ENCODE measurements at places on chromosomes 11 and 22.
A peak's percentile ranks its signal among the peaks of the same experiment; 100 is the strongest.

GRCh38 chr11:15059132-15059915 is 14.1 kb upstream of the CALCB start:
- DNase-seq, result no peak

DNA sequence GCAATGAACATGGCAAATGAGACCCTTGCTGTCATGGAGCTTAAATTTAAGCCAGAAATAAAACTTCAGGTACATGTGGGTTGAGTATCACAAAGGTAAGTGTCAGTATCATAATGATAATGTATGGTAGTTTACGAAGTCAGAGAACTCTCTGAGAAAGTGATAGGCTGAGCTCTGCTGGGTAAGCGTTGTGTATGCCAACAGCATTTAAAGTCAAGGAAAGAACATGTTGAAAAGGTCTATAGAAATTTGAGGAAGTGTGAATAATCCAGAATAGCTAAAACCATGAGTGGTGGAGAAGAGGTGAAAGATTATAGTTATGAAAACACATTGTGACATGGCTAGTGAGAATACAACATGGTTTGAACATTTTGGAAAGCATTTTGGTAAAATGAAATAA is 17.4 kb upstream of the CTSC start:
- DNase-seq, result no peak

DNA sequence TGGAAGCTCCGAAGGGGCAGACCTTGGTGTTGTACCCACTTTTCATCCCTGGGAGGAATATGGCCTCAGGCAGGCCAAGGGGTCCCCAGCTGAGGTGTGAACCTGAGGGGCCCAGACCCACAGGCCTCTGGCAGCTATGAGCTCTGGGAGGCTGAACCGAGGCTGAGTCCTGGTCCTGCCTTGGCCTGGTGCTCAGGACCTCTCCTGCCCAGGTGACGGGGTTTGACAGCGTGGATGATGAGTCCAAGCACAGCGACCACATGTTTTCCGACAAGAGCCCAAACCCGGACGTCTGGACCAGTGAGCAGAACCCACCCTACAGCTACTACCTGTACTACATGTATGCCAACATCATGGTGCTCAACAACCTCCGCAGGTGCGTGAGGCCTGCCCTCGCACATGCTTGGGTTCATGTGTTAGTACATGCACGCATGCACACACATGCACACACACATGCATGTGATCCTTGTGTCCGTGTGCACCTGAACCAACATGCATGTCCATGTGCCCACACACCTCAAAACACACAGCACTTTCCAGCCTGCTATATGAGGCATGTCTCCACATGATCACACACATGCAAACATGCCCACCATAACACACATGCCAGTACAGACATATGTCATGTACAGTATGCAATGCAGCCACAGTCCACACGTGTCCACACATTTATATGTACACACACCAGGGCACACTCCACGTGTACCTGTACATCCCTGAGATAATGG is 40.9 kb downstream of the RNF141 start:
- no peak for DNase-seq

DNA sequence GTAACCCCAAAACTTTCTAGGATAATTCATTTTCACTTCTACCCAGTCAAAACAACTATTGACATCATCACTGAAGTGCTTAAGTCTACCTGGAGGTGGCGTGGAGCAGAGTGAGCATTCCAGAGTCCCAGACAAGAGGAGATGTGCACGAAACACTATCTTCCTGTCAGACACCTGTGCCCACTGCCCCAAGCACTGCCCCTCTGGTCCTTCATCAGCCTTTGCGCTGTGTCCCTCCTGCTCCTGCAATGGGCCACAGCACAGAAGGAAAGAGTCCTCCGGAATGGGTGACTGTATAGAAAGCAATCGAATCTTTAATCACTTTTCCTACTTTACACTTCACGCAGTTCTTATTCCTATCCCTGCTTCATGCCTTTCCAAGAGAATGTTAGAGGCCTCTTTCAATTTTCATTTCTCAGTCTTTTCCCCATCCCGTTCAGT is 512 bp upstream of the GRIA4 start:
- peak; percentile 31 for DNase-seq

DNA sequence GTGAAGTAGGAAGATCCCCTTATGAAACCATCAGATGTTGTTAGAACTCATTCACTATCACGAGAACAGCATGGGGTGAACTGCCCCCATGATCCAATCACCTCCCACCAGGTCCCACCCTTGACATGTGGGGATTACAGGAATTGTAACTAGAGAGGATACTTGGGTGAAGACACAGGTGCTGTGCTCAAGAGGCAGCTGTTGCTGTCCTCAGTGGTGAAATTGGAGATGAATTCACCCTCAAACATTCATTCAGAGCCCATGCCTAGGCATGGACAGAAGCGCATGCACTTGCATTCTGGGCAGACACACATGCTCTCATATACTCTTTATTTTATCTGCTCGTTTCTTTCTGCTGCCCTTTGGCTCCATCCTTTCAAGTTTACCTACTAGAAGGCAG is 385.0 kb downstream of the INSC start:
- no peak for DNase-seq

DNA sequence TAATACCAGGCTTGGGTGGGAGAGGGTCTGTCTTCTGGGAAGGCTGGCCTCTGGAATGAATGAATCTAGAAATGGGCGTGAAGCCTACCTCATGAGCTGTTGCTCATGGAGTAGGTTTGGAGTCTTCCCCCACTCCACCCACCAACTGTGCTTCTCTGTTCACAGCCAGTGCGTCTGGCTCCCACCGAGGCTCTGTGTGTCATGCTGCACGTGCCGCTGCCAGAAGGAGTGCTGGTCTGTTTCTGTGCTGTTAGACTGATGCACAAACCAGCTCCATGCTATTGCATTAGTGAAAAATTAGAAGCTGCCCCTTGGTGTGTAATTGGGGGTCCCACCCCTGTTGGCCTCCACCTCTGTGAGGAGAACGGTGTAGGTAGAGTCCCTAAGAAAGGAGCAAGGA is 132.3 kb upstream of the PARVA start:
- DNase-seq, result no peak
